Lower lobe of right lung (tissue), 2 donors: ENCODE measurements at places on chromosomes 1 and 21. TPM values are rescaled to one million over a fixed set of nuclear protein-coding genes. Genes with fewer than 3 reads are reported as not detected.

Gene SMCP
- total RNA-seq: not detected

Gene C1orf174
- total RNA-seq: 19.8 TPM

Gene NAXE
- total RNA-seq: 62.2 TPM

Gene DYNLT4
- 5.2 TPM for total RNA-seq

Gene MAP3K7CL
- 8.3 TPM for total RNA-seq

Gene SDCCAG8
- total RNA-seq: 92.7 TPM

Gene RUNX1
- 110 TPM for total RNA-seq

Gene TMEM54
- total RNA-seq: 44.0 TPM

Gene VTCN1
- total RNA-seq: 0.77 TPM

Gene BARHL2
- not detected for total RNA-seq

Gene S1PR1
- total RNA-seq: 107 TPM
